ENCODE measurements at places on chromosomes 7 and 10.

DNA sequence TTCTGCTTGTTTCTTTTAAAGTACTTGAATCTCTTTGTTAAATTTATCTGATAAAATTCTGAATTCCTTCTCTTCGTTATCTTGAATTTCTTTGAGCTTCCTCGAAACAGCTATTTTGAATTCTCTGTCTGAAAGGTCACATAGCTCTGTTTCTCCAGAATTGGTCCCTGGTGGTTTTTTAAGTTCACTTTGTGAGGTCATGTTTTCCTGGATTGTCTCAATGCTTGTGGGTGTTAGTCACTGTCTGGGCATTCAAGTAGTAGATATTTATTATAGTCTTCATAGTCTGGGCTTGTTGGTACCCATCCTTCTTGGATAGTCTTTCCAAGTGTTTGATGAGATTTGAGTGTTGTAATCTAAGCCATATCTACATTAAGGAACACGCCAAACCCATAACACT lies 1060.6 kb downstream of the LRMDA start:
- DNase-seq, result no peak

- no peak for DNase-seq
Measured at GRCh38 chr7:130593033-130593432, 75.5 kb downstream of the COPG2 start.

- peak; percentile 67 for DNase-seq
Measured at GRCh38 chr10:110843031-110843430, 28.7 kb upstream of the PDCD4 start.

DNA sequence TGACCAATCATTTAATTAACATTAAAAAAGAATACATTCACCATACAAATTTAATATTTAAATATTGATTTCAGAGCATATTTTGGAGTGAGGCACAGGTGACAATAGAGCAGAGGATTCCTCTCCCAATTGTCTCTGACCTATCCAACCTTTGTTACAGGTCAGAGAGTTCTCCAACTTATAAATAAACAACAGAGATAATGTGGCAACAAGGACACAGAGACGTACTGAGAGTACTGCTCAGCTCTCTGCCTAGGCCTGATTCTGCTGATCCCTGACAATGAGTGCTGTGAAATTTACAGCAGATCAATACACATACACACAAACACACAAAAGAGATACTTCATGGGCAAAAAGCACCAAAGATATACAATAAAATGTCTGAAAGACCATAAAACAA lies 18.3 kb upstream of the AGAP5 start:
- no peak for DNase-seq
